Stimulated activated CD8-positive, alpha-beta memory T cell treated with anti-CD3 and anti-CD28 coated beads, Interleukin-4, amount 100 ng/mL, for 1 hour (primary cell): ENCODE measurements at places on chromosomes 2 and 18.

DNA sequence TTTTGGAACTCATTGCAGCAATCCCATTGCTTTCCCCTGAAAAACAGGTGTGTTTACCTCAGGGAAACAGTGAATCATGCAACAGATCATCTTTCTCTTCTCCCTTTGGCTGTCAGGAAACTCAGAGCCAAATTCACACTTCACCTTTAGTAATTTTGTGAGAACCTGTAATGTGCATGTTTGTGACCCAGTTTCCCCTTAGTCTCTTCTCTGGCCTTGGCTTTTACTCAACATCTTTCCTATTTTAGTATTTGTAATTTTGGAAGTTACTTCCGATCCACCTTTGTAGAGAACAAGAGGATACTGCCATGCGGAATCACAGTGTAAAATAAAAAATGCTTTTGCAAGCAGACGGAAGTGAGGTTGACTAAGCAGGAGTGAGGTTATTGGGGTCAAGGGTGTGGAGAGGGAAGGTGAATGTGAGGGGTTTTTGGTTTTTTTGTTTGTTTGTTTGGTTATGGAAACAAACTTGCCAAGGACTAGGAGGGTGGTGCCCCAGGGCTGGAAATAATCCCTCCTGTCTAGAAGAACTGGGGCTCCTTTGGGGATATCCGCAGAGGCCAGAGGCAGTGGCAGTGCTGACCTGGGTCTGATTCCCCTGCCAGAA is 14.0 kb downstream of the ASPRV1 start:
- no peak for DNase-seq

- no peak for DNase-seq
Measured at GRCh38 chr2:229348128-229348527, 77.0 kb upstream of the PID1 start.

- DNase-seq = no peak
Measured at GRCh38 chr2:158688721-158689120, 106.4 kb upstream of the DAPL1 start.

GRCh38 chr2:45192991-45193390 is 183.7 kb upstream of the SIX2 start:
- no peak for DNase-seq

DNA sequence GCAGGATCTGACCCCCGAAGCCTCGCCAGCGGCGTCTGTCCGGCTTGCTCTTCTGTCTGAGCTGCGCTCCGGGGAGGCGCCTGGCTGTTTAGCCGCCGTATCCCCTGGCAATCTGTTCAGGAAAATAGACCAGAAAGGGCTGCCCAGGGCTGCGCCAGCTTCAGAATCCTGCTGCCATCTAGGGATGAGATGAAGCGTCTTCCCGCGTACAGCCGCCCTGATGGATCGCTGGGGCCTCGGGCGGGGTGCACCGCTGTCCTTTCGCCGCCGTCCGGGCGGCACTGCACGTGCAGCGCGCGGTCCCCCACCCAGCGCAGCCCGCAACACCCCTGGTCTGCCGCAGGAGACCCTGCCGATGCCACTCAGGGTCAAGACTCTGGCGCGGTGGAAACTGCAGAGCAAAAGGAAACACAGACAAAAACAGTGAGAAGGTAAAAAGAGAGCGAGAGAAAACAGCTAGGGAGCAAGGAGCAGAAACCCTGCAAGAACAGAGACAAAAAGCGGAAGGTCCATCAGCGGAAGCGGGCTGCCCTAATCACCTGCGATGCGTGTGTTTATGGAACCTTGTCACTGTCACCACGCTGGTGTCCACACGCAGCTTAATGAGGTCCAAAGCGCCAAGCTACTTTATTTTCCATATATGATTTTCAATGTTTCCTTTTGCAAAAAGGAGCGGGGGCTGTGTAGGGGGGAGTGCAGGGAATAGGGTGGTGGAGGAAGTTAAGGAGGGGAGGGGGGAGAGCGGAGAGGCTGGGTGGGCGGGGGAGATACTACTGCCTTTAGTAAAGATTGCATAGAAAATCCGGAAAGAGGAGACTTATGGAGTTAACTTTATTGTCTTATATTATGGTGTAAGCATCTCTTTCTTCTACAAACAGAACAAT is 2113.3 kb upstream of the PIK3C3 start:
- DNase-seq = no peak
